Activated T-helper 1 cell treated with anti-CD3 and anti-CD28 coated beads, Interleukin-12 subunit alpha, Interleukin-12 subunit beta, Interleukin-2, Interleukin-4 antibody, amounts not matched to agents 30 ng/mL and 10 ng/mL and 1 ng/mL, durations not matched to agents 14 hours and 24 hours and 36 hours (primary cell): ENCODE measurements at places on chromosomes 16 and 17.

DNA sequence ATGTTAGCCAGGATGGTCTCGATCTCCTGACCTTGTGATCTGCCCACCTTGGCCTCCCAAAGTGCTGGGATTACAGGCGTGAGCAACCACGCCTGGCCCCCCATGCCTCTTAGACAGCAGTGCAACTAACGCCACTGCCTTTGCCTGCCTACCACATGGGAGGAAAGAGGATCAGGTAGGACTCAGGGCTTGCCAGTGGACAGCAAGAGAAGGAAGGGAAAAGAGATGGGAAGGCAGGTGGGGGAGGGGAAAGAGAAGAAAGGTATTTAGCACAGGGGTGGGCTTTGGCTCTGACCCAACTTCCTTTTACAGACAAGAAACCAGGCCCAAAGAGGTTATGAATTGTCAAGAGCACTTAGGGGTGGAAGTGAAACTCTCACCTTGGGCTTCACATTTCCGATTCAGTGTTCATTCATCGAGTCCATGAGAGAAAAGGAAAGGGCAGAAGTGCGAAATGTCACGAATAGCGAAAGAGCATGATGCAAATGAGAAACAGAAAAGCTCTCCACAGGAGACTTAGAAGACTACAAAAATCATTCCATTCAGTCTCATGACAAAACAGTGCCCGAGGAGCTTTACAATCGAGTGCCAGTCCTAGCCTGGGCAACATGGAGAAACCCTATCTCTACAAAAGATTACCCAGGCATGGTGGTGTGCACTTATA is 36.4 kb downstream of the CDK5R1 start:
- peak overlapping the region; percentile 92 for H3K27ac ChIP-seq
- H3K4me3 ChIP-seq = peak overlapping the region; percentile 64
- peaks cover 77% of the 10 kb centered on the region for H3K4me1 ChIP-seq
- no peaks in the 10 kb centered on the region for H3K36me3 ChIP-seq

- no peak overlapping the region for H3K27ac ChIP-seq
- H3K36me3 ChIP-seq = no peaks in the 10 kb centered on the region
- H3K27me3 ChIP-seq = no peaks in the 10 kb centered on the region
- H3K4me1 ChIP-seq = no peaks in the 10 kb centered on the region
- H3K4me3 ChIP-seq = no peak overlapping the region
Observed at GRCh38 chr17:10610884-10611283, 46.2 kb downstream of the MYH3 start.

GRCh38 chr16:29675811-29676643 is 3.0 kb upstream of the QPRT start:
- H3K36me3 ChIP-seq = peaks cover 13% of the 10 kb centered on the region
- H3K27ac ChIP-seq = peak overlapping the region; percentile 7
- peaks cover 34% of the 10 kb centered on the region for H3K4me1 ChIP-seq
- DNase-seq = no peak
- H3K4me3 ChIP-seq = no peak overlapping the region

GRCh38 chr17:5563456-5563855 is 20.9 kb downstream of the NLRP1 start:
- no peak overlapping the region for H3K27ac ChIP-seq
- H3K4me3 ChIP-seq = no peak overlapping the region
- DNase-seq = no peak
- no peaks in the 10 kb centered on the region for H3K27me3 ChIP-seq

GRCh38 chr17:16005636-16006035 is 6.0 kb downstream of the TTC19 start:
- H3K4me3 ChIP-seq = no peak overlapping the region
- no peak overlapping the region for H3K27ac ChIP-seq
- DNase-seq = no peak
- H3K36me3 ChIP-seq = peaks cover 72% of the 10 kb centered on the region
- peaks cover 35% of the 10 kb centered on the region for H3K4me1 ChIP-seq
- H3K27me3 ChIP-seq = no peaks in the 10 kb centered on the region

GRCh38 chr16:69319826-69320739 is 8.9 kb downstream of the VPS4A start:
- no peaks in the 10 kb centered on the region for H3K27me3 ChIP-seq
- H3K4me1 ChIP-seq = peaks cover 14% of the 10 kb centered on the region
- H3K36me3 ChIP-seq = peaks cover 40% of the 10 kb centered on the region
- DNase-seq = no peak
- H3K27ac ChIP-seq = no peak overlapping the region

DNA sequence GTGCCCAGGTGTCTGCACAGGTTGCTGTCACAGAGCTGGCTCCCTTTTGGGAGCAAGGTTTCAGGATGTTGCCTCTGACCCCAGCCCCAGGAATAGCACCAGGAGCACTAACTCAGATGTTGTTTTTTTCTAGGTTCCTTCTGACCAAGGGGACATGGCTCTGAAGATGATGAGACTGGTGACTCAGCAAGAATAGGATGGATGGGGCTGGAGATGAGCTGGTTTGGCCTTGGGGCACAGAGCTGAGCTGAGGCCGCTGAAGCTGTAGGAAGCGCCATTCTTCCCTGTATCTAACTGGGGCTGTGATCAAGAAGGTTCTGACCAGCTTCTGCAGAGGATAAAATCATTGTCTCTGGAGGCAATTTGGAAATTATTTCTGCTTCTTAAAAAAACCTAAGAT is 28.1 kb downstream of the SCPEP1 start:
- H3K27ac ChIP-seq = no peak overlapping the region
- no peak for DNase-seq
- H3K4me1 ChIP-seq = peaks cover 14% of the 10 kb centered on the region
- peaks cover 5% of the 10 kb centered on the region for H3K27me3 ChIP-seq
- H3K36me3 ChIP-seq = no peaks in the 10 kb centered on the region

DNA sequence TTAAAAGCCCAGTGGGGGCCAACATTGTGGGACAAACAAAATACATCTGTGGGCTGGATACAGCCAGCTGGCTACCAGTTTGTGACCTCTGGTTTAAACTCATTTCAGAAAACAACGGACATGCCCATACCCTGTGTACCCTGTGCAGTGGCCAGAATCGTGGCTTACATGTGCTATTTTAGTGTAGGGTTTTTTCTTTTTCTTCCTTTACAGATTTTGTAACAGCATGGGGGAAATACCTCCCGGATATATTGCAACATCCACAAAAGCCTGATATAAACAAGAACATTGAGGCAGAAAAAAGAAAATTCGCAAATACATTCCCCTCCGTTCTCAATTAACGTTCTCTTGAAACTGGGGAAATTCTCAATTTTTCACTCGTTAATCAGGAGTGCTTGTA is 7.3 kb downstream of the HS3ST4 start:
- no peak overlapping the region for H3K4me3 ChIP-seq
- no peak overlapping the region for H3K27ac ChIP-seq
- H3K27me3 ChIP-seq = peaks cover 29% of the 10 kb centered on the region
- DNase-seq = no peak
- H3K36me3 ChIP-seq = no peaks in the 10 kb centered on the region
- no peaks in the 10 kb centered on the region for H3K4me1 ChIP-seq

GRCh38 chr17:75906143-75906884 is 1.6 kb upstream of the MRPL38 start:
- DNase-seq = no peak
- peaks cover 12% of the 10 kb centered on the region for H3K4me1 ChIP-seq
- no peaks in the 10 kb centered on the region for H3K27me3 ChIP-seq
- H3K4me3 ChIP-seq = peak overlapping the region; percentile 70
- peak overlapping the region; percentile 50 for H3K27ac ChIP-seq
- peaks cover 2% of the 10 kb centered on the region for H3K36me3 ChIP-seq

DNA sequence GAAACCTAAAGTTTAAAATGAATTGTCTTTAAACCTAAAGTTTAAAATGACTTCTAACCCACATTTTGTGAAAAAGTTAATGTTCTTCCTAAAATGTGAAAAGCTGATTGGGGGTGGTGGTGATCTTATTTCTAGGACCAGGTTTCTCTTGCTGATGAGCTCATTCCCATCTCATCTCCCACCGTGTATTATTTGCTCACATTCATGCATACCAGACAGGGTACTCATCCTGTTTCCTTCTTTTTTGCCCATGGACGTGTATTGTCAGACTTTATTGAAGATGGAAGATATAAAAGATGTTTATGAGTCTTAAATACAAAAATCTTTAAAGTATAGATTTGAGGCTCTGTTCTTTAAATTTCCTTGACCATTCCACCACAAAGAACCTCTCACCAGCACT is 70.1 kb upstream of the MPHOSPH6 start:
- H3K36me3 ChIP-seq = no peaks in the 10 kb centered on the region
- H3K4me3 ChIP-seq = no peak overlapping the region
- H3K4me1 ChIP-seq = no peaks in the 10 kb centered on the region

GRCh38 chr17:43931062-43931571 is 11.2 kb downstream of the PPY start:
- no peak overlapping the region for H3K27ac ChIP-seq
- H3K27me3 ChIP-seq = peaks cover 13% of the 10 kb centered on the region
- DNase-seq = no peak
- no peak overlapping the region for H3K4me3 ChIP-seq
- no peaks in the 10 kb centered on the region for H3K36me3 ChIP-seq
